ENCODE measurements at places on chromosomes 2 and 18.

DNA sequence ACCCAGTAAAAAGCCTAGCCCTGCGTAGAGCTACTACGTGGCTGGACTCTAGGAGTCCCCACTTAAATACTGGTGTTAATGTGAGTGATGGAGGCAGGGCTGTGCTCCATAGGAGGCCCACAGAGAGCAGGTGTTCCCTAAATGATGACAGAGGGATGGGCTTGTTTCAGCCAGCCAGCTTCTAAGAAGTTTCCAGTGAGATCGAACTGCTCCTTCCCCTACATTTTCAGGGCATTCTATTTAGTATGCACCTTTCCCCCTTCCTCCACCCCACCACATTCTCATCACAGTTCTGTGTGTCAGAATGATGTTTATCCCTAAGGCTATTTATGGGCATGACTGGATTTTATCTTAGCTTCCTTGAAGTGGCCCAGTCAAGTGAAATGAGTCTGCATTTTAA, 213.0 kb downstream of the TRIB2 start:
- no peak for DNase-seq

- no peak for DNase-seq
Observed at GRCh38 chr2:191303140-191304005, 58.2 kb downstream of the MYO1B start.

GRCh38 chr2:75041731-75042600, 83.5 kb downstream of the POLE4 start:
- no peak for DNase-seq

GRCh38 chr18:3005462-3005861, 7.5 kb downstream of the LPIN2 start:
- no peak for DNase-seq

- DNase-seq: no peak
Observed at GRCh38 chr2:1627628-1628381, 116.5 kb downstream of the PXDN start.

DNA sequence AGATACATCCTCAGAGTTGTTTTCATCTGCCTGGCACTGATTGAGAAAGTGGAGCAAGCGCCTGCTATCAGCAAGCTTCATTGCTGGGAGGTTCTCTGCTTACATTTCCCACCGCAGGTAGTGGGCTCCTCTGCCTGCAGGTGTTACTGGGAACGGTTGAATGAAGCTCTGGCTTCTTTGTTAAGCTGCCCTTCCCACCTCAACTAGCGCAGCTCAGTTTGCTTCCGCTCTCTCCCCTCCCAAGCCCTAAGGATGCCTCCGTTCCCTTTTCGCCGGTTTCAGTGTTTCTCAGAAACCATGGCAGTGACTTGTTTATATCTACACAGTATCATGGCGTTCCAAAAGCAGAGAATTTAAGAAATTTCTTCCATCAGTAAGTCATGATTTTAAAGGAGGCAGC, 72.2 kb upstream of the B3GNT7 start:
- no peak for DNase-seq

- no peak for DNase-seq
Observed at GRCh38 chr2:111694700-111695101, 189.3 kb downstream of the ANAPC1 start.

GRCh38 chr2:196750291-196750923, 49.1 kb downstream of the GTF3C3 start:
- DNase-seq: no peak

DNA sequence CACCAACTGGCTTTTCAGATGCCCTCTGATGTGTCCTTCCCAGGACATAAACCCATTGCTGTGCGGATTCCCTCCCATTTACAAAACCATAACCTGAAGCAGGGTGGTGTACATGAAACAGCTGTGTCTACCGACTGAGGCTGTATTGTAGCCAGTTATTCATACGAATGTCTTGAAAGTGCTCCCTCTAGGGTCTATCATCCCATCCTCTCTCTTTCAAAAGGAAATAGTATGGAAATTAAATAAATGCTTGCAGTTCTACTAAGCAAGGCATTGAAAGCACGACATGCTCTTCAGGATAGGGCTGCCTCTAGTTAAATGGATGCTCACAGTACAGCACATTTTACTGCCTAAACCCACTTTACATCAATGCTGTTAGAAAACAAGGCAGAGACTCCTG, 112.2 kb upstream of the PXDN start:
- no peak for DNase-seq

DNA sequence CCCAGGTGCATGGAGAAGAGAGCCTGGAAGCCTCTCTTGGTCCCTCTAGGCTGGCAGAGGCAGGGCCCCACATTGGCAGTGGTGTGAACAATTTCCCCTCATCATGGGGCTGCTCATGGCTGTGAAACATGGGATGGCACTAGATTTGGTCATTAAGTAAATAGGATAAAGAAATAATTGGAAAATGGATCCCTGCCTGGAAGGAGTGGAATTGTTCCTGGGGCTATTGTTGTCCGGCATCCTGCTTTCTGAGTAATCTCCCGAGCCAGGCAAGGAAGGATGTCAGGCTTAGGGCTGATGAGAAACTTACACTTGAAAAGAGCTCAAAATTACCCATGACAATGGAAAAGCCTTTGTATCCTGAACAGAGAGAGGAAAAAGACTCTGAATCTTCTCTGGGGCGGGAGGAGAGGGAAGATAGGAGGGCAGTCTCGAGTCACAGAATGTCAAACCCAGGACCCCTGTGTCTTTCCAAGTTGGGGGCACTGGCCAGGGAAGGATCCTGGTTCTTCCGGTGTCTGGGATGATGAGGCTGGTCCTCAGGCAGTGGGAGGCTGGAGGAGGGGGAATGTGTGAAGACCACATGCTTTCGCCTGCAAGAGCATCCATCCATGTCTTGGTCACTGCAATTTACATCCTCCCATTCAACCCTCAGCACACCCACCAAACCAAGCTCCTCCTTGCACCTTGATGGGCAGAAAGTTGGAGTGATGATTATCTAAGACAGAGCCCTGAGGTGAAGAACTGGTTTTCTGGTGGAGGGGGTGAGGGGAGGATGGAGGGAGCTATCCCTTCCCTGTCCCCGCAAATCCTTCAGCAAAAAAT, 27.1 kb upstream of the STEAP3 start:
- DNase-seq: no peak

DNA sequence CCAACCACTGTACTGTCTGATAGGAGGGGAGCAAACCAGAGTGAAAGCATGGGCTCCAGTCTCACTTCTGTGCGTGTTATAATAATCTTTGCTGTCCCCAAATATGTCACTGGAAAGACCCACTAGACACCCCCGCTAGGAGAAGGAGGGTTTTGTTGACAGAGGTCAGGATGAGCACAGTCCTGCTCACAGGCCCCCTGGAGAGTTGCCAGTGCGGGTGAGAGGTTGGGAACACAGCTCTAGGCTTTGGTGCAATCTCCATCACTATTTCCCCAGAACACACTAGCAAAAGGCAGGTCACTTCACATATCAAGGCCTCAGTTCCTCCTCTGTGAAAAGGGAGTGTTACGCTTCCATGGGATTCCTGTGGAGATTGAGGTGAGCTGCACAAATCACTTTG, 9.7 kb downstream of the XDH start:
- no peak for DNase-seq

- no peak for DNase-seq
Observed at GRCh38 chr2:116452651-116453050, 1361.8 kb upstream of the DDX18 start.

DNA sequence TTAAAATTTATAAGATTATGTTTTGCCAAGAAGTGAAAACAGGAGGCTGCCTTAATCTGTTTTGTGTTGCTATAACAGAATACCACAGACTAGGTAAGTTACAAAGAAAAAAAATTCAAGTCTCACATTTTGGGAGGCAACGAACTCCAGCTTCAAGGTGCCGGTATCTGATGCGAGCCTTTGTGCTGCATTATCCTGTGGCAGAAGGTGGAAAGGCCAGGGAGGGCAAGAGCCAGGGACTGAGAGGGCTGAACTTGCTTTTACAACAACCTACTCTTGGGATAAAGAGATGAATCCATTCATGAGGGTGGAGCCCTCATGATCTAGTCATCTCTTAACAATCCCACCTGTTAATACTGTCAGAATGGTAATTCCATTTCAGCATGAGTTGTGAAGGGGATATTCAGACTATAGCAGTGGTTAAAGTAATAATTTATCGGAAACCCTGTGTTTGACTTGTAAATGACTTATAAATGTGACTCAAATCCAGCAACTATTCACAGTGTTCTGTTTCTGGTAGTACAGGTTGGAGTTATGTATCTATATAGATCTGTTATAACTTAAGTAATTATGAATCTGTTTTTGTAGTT, 3.7 kb downstream of the MTX2 start:
- DNase-seq: no peak

DNA sequence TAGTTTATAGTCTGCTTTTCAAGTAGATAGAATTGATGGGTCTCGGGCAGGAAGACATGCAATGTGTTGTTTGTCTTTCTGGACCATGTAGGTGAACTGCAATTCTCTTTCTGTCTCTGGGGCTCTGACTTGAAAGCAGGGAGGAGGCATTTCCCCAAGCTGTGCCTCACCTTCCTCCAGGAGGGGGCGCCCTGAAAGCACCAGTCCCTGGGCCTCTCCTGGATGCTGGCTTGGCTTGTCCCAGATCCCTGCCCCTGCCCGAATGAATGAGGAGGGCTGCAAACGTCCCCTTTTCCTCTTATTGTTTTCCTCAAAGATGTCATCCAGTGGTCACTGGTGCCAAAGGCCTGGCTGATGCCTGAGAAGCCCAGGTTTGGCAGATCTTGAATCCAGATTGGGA, 270.6 kb downstream of the CELF4 start:
- peak; percentile 27 for DNase-seq

GRCh38 chr18:14179306-14179705, 47.1 kb upstream of the ZNF519 start:
- DNase-seq: no peak

DNA sequence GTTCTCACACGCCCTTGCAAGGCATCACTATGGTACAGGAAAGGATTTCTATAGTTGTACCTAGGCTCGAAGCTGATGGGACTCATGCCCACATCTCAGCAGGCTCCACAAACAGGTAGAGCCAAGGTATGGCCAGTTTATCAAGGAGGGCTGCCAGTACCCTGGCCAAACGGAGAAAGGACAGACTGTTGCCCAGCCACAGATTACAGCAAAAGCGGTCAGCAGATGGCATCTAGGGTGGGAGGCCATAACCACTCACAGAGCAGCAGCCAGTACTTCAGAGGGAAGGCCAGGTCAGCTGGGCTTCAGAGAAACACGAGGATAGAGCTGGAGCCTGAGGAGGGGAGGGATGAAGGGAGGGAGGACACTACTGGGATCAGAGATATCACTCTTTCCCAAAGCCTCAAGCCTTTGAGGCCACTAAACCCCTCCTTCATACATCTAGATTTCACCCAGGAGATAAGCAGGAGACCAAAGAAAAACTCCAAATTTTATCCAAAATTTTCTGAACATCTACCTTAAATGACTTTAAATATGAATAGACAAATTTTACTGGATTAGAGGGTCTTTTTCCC, 904.2 kb upstream of the NXPH2 start:
- no peak for DNase-seq

- no peak for DNase-seq
Observed at GRCh38 chr2:16413285-16413684, 252.3 kb downstream of the CYRIA start.

- DNase-seq: no peak
Observed at GRCh38 chr2:68878753-68879152, 7.6 kb upstream of the BMP10 start.

DNA sequence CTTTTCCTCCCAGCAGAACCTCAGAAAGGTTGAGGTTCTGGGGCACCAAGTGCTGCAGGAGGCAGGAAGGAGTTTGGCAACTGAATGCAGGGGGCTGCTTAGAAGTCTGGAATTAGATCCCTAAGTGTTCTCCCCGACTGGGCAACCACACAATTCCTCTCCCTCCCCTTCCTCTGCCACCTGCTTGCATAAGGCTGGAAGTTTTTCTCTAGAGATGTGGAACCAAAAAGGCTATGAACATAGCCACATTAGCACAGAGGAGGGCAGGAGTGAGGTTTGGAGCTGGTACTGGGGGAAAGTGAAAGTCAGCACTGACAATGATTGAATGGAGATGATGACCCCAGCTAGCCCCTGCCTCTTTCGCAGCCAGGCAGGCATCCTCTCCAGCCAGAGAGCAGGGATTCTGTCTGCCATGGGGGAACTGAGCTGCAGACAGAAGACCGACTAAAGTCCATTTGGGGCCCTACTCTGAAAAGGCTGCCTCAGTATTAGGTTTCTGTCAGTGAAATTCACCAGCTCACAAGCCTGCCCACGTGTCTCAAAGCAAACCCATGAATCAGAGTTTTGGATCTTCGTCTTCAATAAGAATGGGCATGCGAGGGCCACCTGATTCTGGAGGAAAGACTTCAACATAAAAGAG, 87.9 kb upstream of the ITGA6 start:
- no peak for DNase-seq

GRCh38 chr2:215260097-215260677, 51.7 kb upstream of the ATIC start:
- DNase-seq: no peak

GRCh38 chr2:23618265-23618664, 233.3 kb downstream of the KLHL29 start:
- DNase-seq: no peak

DNA sequence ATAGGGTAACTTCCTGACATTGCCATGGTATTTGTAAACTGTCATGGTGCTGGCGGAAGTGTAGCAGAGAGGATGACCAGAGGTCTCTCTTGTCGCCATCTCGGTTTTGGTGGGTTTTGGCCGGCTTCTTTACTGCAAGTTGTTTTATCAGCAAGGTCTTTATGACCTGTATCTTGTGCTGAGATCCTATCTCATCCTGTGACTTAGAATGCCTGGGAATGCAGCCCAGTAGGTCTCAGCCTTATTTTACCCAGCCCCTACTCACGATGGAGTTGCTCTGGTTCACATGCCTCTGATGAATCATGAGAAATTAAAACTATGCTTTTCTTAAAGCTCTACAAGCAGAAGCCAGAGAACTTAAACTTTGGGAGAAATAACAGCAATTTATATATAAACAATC, 12.7 kb upstream of the NFU1 start:
- DNase-seq: no peak

DNA sequence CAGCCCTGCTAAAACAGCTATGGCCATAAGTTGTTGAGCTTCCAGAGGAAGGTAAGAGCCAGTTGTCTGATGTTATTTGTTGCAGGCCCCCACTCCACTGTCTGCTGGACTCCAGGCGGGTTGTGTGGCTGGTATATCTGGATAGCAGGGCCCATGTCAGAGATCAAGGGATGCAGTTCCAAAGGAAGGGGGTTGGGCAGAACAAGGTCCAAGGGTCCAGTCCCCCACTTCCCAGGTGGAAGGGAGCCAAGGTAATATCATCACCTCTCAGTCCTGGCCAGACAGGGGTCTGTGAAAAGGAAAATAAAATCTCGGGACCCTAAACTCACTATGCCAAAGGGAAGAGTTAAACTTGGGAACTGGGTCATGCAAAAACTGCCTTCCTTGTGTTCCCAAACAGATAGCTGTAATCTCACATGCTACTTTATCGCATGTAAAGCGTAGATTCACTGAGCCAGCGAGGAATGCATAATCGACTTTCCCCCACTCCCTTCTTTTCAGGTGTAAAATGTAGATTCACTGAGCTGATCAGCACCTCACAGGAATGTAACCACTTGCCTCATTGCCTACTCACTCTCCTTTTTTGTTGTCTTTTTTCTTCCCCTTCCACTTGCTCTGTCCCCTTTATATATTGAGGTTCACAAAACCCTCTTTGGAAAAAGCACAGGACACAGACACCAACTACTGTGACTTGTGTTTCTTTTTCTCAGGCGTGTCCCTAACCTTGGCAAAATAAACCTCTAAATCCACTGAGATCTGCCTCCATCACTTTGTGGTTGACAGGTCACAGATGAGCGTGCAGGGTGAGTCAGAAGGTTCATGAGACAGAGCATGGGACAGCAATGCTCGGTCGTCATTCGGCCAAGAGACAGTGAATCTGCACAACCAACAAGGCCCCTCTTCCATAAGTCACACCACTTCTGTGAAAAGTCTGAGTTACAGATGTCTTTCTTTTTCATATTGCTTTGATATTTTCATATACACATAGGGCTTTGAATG, 255.3 kb upstream of the SIX2 start:
- DNase-seq: no peak
